Endothelial cell (in vitro differentiated cells): ENCODE measurements at places on chromosomes 11 and 22. TPM values are rescaled to one million over a fixed set of nuclear protein-coding genes. Genes with fewer than 3 reads are reported as not detected.

DNA sequence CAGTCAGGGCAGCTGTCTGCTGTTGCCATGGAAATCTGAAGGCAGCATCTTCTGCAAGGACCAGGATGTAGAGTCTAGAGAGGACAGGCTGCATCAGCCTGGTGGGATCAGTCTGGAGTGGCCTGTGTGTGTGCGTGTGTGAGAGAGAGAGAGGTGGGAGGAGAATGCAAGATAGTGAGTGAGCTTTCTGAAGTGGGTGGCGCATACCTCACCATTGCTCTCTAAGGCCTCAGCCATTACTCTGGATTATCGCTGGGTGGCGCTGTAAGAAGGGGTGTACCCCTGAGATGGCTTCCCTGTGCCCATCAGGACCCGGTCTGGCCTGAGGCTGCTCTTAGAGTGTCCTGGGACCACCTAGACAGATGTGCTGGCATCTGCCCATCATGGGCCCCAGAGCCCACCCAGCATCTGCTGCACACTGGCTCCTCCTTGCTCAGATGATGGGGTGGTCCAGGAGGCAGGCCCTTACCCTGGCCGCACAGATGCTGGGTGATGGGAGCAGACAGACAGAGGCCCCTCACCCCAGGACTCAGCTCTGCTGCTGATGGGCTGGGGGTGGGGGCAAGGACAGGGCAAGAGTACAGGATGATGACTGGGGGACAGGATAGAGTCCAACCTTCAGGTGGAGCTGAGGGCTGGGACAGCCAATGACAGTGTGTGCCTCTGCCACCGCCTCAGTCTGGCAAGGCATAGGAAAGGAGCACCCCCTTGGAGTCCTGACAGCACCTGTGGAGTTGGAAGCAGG, 25.7 kb upstream of the TUB start:
- no peak for DNase-seq

DNA sequence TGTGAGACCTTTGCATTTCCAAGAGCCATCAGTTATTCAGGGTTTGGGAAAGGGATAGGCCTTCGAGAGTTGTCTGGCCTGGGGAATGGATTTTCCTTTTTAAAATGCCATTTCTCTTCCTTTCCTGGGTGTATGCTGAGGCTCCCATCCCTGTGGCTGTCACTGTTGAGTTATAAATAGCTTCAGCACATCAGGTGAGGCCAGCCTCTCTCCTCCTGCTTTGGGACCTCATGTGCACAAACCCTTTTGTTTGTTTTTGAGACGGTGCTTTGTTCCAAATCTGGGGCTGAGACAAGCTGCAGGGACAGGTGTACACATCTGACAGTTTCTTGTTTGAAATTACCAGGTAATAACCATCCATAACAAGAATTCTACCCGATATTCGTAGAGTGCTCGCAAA, 1.3 kb downstream of the TEF start:
- no peak for DNase-seq

Gene MS4A6E
- not detected for total RNA-seq

- no peak for DNase-seq
These were observed 4.0 kb upstream of the PTGDR2 start for GRCh38 chr11:60859616-60860250.

- DNase-seq, result no peak
These were observed 92.3 kb upstream of the ANO1 start for GRCh38 chr11:69985641-69986439.

Gene ENDOD1
- total RNA-seq, result 4.5 TPM

DNA sequence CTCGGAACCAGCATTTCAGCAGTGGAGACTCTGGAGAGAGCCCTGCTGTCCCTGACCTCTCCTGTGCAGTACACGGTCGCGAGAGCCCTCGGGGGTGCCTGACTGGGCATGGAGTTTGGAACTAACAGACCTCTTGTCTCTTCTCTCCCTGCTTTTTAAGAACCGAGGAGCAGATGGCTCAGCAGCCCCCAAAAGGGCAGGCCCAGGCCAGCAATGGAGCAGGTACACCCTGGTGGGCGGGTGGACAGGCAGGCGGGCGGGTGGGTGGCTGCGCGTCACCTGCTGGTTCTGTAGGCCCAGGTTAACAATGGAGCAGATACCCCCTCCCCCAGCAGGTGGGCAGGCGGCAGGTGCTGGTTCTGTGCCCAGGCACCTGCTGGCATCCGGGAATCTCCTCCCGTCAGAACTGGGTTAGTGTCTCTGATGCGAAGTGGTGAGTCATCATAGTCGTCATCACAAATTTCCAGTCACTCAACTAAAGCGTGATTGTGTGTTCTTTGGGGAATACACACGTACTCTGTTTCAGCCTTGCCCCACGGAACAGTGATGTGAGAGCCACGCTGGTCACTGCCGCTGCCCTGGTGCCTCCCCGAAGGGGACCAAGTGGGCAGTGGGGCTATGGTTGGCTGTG, 41.1 kb downstream of the GRAMD4 start:
- DNase-seq, result no peak

Gene KREMEN1
- 3.1 TPM for total RNA-seq

- DNase-seq, result no peak
These were observed 88.5 kb downstream of the GRAMD1B start for GRCh38 chr11:123518496-123519054.

Gene SF3A1
- 139 TPM for total RNA-seq

Gene ETS1
- total RNA-seq, result 309 TPM

GRCh38 chr11:22554221-22554620, 71.4 kb downstream of the FANCF start:
- DNase-seq, result no peak

Gene OR6A2
- 0.51 TPM for total RNA-seq

Gene WT1
- total RNA-seq, result not detected

Gene CD3D
- total RNA-seq, result not detected

Gene PICALM
- 125 TPM for total RNA-seq

Gene NR1H3
- total RNA-seq, result 61.2 TPM

Gene APOA5
- not detected for total RNA-seq

DNA sequence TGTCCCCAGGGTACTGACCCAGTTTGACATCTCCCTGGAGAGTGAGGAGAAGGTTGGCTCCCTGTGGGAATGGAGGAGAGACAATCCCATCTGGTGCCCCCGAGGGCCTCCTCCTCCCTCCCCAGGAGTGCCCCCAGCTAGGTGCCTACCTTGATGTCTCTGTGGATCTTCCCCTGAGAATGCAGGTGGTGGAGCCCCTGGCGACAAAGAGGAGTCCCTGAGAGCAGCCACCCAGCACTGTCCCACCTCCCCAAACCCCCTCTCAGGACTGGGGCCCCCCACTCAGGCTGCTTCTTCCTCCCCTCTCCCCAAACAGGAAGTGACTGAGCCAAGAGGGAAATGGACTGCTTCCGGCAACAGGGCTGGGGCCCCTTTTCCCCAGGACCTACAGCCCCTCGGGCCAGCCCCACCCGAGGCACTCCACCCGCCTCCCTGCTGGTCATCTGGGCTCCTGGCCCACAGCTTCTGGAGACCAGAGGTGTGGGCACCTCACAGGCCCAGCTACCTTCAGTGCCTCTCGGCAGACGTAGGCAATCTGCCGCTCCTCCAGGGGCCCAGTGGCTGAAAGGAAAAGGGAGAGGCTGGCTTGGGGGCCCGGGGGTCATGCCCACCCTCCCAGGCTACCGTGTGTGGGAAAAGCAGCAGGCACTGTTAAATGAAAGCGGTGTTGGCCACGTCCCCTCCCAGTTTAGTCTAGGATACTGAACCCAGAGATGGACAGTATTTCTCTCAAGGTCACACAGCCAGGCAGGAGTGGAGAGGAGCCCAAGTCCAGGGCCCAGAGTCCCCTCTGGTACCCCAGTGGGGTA, 1.2 kb downstream of the MAP4K2 start:
- DNase-seq, result peak; percentile 48

Gene MIOX
- not detected for total RNA-seq

DNA sequence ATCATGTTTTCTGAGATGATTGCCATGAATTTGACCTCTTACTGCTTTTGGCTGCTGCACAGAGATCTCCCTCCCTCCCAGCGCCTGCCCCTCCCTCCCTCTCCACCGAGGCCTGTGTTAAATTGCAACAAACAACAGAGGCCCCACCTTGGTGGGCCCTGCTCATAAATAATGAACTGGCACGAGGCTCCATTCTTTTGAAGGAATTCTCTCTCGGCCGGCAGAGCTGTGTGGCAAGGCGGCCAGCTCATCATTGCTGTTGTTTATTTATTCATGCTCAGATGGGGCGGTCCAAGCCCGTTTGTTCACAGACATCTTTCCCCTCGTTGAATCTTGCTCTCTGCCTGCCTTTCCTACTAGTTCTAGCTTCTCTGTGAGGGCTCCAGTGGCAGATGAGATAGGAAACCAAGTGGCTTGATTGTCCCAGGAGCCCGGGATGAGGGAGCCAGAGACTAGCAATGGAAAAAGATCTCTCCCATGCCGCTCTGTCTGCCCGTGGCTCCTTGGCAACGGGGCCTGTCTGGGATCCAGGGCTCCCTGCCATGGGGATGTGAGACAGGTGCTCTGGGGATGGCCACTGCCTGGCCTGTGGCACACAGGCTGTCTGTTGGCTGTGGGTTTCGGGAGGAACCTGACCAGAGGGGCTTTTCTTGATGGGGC, 192.6 kb downstream of the DSCAML1 start:
- no peak for DNase-seq

Gene ANO9
- total RNA-seq, result 0.41 TPM

DNA sequence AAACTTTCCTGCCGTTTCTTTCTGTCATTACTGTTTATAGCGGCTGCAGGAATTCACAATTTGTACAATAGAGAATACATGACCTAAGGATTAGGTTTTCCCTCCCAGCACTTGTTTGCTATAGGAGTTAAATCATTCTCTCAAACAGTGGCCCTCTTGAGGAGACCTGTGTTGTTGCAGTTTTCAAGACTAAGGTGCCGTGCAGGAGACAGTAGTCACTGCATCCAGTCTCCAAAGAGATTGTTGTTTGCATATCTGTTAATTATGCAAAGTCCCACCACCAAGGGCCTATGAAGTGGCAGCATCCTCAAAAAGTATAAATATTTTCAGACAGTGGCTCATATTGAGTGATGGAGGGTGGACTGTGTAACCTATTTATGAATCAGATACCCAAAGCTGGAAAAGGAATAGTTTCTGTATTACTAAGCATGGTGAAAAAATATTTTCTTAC, 2.3 kb downstream of the PRSS23 start:
- peak; percentile 21 for DNase-seq

DNA sequence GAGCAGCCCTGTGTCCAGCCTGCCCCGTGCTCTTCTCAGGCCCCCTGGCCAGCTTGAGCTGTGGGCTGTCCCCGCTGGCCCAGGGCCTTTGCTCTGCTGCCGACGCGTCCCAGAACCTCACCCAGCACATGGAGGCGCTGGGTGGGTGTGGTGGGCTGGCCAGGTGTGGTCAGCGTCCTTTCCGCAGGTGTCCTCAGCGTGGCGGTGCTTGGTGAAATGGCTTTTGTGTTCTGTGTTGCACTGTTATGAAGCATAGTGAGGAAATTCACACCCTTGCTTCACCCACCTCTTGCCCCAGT, 37.4 kb downstream of the GRAMD4 start:
- no peak for DNase-seq

GRCh38 chr11:22800482-22800881, 29.1 kb downstream of the SVIP start:
- DNase-seq, result no peak

Gene NPAS4
- total RNA-seq, result not detected

DNA sequence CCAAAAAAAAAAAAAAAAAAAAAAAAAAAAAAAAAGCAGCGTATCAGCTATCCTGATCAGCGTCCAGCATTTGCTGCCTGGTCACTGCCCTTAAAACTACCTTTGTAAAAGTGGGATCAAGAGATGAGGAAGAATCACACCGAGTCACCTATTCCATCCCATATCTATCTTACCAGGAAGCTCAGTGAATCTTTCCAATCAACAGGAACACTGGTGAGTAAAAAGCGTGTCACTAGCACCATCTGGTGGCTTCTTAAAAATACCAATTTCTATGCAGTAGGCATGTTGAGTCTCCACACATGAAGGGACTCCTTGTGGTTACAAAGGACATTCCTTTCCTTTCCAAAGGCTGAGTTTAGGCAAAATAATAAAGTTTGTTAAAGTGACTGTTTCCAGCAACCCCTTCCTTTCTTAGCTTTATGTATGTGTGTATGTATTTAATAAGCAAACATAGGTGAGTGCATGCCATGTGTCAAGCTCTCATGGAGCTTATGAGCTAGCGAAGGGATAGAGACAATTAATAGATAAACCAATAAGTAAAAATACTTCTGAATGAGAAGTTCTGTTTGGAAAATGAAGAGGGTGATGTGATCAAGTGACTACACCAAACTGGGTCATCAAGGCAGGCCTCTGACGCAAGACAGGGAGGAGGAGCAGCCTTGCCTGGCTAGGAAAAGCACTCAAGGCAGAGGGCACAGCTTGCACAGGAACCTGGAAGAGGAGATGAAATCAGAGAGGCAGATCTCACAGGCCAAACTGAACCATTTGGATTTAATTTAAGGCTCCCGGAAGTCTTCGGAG, 13.9 kb upstream of the TP53AIP1 start:
- peak; percentile 57 for DNase-seq

Gene IGF2
- 2.1 TPM for total RNA-seq

Gene MUC5B
- total RNA-seq, result not detected

- no peak for DNase-seq
These were observed 52.7 kb upstream of the WNT7B start for GRCh38 chr22:46029574-46030200.

DNA sequence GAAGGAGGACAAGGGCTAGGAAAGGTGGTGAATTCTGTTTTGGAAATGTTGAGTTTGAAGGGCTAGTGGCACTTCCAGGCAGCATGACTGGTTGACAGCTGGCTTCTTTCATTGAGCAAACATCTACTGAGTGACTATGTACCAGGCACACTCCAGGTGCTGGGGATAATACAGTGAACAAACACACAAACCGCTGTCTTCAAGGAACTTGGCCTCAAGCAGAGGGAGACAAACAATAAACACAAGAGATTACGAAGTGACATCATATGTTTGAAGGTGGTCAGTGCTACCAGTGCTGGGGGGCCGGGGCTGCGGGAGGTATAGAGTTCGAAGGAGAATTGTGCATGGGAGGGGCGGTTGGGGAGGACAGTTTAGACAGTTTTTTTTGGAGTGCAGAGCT, 197.0 kb upstream of the SORL1-AS1 start:
- DNase-seq, result no peak

GRCh38 chr11:1090600-1091331, 16.1 kb downstream of the MUC2 start:
- no peak for DNase-seq

- no peak for DNase-seq
These were observed 193.6 kb downstream of the FAM76B start for GRCh38 chr11:95595973-95596489.

DNA sequence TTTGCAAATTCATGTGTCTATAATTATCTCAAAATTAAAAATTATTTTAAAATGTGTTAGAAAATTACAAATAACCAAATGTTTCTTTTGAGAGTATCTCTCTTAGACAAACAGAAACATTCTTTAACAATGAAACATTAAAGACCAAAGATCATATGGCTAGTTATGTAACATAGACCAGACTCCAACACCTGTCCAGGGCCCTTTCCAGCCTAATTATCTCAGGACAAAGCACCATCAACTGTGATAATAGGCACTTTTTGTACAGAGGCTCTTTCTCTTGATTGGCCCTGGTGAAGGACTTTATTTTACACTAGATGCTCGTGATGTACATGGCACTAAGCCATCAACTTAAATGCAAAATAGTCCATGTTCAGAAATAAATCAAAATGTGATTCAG, 5.0 kb upstream of the PLEKHA7 start:
- DNase-seq, result no peak

Gene C11orf16
- not detected for total RNA-seq

Gene AMPD3
- total RNA-seq, result 23.2 TPM
